Posterior cingulate gyrus (tissue), 11 donors: ENCODE measurements at places on chromosomes 2 and 18.

- no peak for DNase-seq
Measured at GRCh38 chr2:109322641-109323040, 193.6 kb downstream of the SH3RF3 start.

DNA sequence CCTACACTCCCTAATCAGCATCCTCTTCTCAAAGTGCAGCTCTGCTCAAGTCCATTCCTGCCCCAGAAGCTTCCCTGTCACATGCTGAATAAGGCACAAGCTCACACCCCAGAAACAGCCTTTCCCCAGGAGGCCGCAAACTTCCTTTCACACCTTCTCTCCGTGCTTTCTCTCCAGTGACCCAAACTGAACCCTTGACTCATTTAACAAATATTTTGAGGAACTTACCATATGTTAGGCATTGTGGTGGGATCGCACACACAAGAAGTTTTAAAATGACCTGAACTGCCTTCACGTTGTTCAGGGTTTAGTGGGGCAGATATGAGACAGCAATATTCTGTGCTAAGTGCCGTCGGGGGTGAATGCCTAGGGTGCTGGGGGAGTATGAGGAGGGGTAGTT is 161.3 kb downstream of the INSIG2 start:
- no peak for DNase-seq

- no peak for DNase-seq
Measured at GRCh38 chr2:160835166-160835565, 325.1 kb upstream of the TANK start.

GRCh38 chr2:77156599-77156998 is 365.6 kb downstream of the LRRTM4 start:
- DNase-seq: no peak

DNA sequence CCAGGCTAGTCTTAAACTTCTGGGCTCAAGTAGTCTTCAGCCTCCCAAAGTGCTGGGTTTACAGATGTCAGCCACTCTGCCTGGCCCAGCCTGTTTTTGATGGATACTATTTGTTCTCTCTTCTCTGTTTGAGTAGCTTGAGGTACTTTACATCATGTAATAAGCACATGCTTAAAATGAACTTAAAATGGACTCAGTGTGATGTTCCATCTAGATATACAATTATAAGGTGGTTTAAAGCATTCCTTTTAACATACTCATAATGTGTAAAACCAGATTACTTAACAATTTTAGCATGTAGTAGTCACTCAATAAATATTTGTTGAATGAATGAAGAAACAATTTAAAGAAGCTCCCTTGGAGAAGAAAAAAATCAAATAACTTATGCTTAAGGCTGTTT is 9.6 kb downstream of the PTPRM start:
- DNase-seq: no peak

- DNase-seq: no peak
Measured at GRCh38 chr2:86477349-86477748, 36.2 kb downstream of the KDM3A start.

DNA sequence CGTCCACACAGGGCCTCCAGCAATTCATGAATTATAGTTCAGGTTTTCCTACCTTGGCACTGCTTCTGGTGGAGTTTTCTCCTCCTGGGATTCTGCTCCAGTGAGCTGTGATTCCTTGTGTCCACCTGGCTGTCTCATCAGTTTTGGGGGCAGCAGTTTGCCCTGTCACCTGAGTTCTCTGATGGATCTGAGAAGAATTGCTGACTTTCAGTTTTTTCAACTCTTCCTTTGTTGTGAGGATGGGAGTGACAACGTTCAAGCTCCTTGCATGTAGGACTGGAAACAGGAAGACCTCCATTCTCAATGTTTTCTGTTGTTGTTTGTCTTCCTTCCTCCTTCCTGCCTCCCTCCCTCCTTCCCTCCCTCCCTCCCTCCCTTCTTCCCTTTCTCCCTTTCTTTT is 359.0 kb downstream of the TSN start:
- no peak for DNase-seq

- no peak for DNase-seq
Measured at GRCh38 chr18:26133652-26134051, at the start of gene PSMA8. TSS of gene PSMA8 (plus strand) at chr18:26133869. CDS start at chr18:26133966, 97 bp downstream.

- no peak for DNase-seq
Measured at GRCh38 chr2:23026671-23027070, 358.3 kb upstream of the KLHL29 start.

DNA sequence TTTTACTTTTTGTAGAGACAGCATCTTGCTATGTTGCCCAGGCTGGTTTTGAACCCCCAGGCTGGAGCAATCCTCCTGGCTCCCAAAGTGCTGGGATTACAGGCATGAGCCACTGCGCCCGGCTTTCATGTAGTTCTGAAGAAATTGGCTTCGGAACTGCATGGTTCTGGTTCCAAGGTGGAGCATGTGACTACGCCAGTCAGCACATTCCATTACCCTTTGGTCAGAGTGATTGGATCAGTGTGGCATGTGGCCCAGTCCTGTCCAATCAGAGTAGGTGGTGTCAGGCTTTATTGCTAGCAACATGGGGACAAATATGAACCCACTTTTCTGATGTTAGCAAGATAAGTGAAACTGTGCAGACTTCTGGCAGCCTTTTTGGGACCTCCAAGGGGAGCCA is 16.3 kb upstream of the ATOH8 start:
- DNase-seq: no peak

- peak; percentile 71 for DNase-seq
Measured at GRCh38 chr2:131034122-131035051, 58.9 kb downstream of the FAM168B start.

DNA sequence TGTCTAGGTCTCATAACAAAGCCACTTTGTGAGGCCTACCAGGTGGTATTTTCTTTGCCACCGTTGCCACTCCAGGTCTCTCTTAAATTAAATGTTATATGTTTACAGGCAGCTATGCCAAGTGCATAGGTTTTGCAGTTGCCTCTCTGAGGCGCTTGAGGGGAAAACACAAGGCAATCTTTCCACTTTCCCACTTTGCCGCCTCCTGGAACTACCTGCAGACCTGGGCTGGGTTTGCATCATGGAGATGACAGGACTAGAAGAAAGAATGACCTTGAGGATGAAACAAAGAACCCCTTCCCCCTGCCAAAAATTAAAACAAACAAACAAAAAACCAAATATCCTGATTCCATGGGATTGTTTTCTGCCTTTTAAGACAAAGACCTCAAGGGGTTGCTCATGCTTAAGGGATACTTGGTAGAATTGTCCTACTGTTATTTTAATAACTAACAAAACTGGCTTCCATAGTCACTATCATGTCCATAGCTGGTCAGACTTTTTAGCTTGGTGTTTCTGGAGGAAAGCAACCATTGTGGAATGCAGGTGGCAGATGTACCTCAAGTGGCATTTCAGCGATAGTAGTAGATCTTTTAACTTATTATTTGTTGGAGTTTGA is 159.9 kb downstream of the PRPF40A start:
- DNase-seq: no peak

DNA sequence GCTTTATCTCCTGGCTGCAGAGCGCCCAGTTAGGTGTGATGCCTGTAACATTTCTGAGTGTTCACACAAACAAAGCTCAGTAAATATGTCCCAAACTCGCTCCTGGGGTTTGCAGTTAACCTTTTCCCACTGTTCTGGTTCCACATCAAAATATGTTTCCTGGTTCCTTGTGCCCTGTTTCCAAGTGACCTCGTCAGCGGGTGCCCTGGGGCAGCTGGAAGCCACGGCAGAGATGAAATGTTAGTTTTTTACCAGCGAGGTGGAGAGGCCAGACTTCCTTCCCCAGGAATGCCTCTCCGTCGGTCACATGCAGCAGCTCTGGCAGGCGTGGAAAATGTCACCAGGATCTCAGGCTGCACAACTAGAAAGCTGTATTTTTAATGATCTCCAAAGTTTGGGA is 18.2 kb downstream of the NFATC1 start:
- no peak for DNase-seq

- DNase-seq: peak; percentile 34
Measured at GRCh38 chr2:88857951-88858411, 166.5 kb downstream of the RPIA start.

- no peak for DNase-seq
Measured at GRCh38 chr2:208134928-208135586, 5.4 kb upstream of the CRYGC start.

DNA sequence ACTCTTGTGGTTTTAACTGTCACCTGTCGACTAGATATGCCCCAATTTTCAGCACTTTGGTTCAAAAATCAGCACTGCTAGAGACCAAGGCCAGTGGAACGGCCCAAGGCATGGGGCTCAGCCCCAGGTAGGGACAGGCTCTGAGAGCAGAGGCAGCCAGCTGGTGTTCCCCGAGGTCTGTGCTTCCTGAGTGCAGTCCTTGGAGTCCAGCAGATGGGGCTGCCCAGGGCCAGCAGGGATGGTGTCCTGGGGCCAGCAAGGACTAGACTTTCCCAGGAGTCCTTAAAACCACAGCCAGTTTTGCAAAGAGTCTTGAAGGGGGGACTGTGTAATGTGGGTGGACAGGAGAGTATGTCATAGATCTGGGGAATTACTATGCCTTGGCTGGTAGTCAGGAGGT is 56.3 kb downstream of the POMC start:
- DNase-seq: no peak

GRCh38 chr2:237673130-237674001 is 46.0 kb downstream of the LRRFIP1 start:
- DNase-seq: peak; percentile 94

GRCh38 chr18:67599277-67599676 is 82.8 kb upstream of the DSEL start:
- DNase-seq: no peak

DNA sequence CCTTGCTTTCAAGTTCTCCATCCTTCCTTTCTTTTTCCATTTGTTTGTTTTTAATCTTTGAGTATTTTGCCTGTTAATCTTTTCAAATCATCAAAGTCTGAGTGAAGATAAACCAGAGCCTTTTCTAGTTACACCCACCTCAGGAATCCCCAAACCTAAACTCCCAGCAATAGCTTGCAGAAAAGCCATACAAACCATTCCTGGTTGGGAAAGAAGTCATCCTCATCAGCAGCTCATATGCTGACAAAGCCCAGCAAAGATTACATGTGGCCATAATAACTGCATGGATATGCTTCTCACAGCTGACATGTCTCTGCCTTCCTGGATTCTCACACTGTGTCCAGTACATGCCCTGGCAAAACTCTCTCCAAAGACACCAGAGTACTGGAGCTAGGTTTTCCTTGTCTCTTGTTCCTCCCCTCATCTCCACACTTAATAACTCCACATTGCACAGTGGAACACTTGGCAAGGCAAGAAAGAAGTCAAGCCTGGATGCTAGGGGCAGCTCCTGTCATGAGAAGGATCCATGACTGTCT is 126.4 kb upstream of the TLK1 start:
- no peak for DNase-seq

DNA sequence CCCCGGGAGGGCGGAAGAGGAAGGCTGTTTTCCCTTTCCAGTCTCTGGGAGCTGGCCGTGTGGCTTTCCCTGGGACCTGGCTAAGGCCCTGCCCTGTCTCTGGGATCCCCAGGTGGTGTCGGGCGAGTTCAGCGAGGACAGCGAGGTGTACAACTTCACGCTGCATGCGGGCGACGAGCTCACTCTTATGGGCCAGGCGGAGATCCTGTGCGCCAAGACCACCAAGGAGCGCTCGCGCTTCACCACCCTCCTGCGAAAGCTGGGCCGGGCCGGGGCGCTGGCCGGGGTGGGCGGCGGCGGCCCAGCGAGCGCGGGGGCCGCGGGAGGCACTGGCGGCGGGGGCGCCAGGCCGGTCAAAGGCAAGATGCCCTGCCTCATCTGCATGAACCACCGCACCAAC is 11.2 kb downstream of the GAREM2 start:
- no peak for DNase-seq

GRCh38 chr2:241777686-241778627 is 1.3 kb downstream of the GAL3ST2 start:
- no peak for DNase-seq

- DNase-seq: peak; percentile 32
Measured at GRCh38 chr18:54269893-54270844, 852 bp downstream of the POLI start.

DNA sequence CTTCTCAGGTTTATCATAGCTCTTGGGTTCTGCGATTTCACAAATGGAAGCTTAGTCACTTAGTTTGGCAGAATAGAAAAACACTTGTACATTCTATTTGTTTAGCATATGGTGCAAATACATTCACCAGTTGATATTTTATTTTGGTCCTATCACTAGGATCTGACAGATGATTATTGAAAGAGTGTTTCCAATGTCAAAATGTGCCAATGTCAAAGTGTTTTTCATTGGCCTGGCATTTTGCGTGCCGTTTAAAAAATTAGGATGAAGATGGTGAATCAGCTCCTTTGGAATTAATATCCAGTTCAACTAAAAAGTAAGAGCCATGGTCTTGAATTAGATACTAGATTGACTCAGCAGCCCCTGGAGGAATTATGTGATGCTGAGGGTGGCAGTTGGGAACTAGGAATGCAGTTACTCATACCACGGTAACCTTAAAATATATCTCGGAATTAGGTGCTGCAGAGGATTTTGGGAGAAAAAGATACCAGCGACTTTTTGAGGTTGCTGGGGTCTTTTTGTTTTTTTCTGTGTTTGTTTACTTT is 87.0 kb downstream of the SPHKAP start:
- no peak for DNase-seq

- no peak for DNase-seq
Measured at GRCh38 chr18:24786027-24786426, 325.6 kb downstream of the HRH4 start.

DNA sequence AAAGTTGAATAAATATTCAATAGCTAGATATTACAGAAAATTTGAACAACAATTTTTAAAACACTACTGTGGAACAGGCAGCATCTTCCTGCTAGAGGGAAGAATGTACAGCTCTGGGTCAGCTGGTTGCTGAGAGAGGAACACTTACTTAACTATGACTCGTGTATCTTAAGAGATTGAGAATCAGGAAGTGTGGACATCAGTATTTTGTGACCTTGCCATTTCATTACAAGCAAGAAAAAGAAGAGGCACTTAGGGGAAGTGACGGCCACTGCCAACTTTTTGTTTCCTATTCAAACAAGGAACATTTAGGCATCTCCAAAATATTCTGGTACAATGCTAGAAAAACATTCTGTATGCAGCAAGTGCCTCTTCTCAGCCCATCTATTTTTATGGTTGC is 45.9 kb downstream of the ITPRID2 start:
- DNase-seq: no peak

- no peak for DNase-seq
Measured at GRCh38 chr18:57916684-57917083, 113.6 kb upstream of the ATP8B1 start.

DNA sequence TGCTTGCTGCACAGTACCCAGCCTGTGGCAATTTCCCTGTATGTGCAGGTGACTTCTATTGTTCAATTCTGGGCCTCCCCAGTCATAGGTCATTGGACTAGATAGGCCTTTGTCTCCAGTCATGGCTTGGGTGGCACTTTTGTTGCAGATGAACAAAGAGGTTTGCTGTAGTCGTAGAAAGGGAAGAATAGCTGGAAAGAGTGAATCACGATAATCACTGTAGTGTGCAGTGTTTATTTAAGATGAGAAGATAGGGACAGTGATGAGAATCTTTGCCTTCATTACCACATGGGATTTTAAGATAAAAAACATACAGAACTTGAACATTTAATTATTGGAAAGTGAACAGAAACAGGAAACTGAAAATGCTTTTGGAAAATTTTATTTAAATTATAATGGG is 156.1 kb upstream of the CYRIA start:
- DNase-seq: peak; percentile 37
